Body of pancreas (tissue), 4 donors: ENCODE measurements at places on chromosomes 12 and 14.

DNA sequence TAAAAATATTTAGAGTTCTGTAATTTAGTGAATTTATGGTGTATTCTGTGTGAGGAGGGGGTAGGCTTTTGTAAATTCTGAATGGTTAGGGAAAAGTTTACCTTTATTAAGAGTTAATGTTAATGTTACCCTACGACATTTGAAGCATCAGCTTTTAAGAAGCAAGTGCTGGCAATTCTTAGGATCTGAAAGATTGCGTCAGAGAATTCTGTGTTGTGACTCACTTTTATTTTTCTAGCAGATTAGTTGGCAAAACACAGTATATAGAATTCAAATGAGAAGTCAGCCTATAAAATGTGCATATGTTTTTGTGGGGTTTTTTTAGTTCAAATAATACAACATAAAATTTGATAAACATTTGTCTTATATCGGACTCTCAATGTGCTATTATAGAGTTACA lies 97.6 kb downstream of the RAD52 start:
- no peak for DNase-seq

DNA sequence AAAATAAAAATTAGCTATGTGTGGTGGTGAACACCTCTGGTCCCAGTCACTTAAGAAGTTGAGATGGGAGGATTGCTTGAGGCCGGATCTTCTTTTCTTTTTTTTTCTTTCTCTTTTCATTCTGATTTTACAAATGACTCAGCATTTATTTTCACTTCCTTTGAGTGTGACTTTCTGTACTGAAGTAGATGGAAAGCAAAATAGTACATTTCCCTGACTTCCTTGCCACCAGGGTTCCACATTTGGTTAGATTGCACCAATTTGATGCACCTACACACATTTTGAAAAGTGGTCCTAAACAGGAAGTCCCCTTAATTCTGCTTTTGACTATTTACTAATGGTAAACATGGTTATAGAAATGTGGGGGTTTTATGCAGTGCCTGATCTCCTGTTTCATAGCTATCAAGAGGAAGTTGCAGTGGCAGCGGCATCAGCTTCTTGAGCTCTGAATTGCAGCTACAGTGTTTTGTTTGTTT lies 13.0 kb upstream of the LEMD3 start:
- no peak for DNase-seq

GRCh38 chr14:91158091-91158790 lies 44.4 kb downstream of the DGLUCY start:
- peak; percentile 85 for DNase-seq

DNA sequence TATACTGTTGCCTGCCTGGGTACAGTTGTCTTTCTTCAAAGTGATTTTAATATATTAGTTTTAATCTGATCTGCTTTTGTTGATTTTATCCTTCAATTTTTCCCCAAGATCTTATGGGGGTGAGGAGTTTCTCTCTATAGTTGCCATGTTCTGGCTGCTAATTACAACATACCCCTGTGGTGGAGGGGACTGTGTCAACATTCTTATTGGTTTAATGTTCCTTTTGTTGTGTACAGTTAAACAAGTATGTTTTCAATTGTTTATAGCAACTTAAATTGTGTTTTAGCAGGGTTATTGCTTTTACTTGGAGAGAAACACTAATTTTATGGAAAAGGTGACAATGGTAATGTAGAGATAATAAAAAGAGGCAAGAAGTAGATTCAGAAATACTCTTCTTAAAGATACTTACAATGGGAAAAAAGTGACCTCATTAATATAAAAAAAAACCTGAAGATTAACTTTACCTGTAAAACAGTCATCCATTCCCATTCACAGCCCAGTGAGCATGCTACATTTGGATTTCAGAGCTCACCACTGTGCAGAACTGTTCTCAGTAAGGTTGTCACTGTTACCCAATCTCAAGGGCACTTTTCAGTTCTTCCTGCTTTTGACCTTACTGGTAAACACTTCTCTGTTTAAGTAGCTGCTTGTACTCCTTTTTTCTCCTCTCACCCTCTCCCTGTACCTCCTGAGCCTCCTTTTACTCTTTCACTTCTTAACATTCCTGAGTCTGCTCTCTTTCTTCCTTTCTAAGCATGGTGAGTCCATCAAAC lies 8.1 kb upstream of the LRRK2 start:
- DNase-seq: no peak

- DNase-seq: no peak
Measured at GRCh38 chr12:1691123-1692007, 495 bp downstream of the ADIPOR2 start.

DNA sequence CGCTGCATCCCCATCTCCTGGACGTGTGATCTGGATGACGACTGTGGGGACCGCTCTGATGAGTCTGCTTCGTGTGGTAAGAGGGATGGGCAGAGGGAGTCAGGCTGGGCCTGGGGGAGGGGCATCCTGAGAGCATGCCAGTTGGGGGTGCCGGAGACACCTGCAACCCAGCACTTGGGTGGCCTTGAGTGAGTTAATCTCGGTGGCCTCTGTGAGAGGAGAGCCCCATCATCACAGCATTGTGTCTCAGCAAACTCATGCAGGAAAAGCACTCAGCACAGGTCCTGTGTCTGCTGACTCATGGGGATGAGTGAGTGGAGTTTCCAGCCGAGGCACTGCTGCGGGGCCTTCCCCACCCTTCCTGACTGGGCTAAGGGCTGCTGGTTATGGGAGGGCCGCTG lies 19.6 kb upstream of the LRP1-AS start:
- DNase-seq: no peak

GRCh38 chr12:25695574-25695973 lies 142.5 kb upstream of the LMNTD1 start:
- DNase-seq: no peak

DNA sequence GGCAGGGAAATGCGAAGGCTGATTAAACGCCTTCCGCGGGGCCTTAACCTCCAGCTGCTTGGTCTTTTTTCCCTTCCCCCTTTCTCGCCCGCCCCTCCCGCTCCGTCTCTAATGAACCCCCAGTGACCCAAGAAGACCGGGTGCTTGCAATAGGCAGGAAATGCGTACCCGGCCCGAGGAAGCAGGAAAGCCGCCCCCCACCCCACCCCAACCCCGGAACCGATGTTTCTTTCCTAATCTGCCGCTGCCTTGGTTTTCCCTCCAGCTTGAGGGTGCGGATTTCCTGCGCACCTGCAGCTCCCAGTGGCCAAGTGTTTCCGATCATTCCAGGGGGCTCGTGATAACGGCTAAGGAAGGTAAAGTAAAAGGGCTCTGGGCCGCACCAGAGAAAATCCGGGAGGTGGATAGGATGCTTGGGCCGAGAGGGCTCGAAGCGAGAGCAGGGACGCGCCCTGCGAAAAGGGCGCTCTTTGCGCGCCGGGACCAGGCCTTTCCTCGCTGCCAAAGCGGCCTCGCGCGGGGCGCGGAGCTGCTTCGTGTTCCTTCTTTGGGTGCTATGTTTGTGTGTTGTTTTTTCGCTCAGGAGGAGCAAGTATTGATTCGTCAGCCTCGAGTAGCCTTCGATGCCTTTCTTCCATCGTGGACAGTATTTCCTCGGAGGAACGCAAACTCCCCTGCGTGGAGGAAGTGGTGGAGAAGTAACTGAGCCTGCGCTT lies 983 bp downstream of the MYF6 start:
- DNase-seq: no peak

GRCh38 chr12:102993537-102993936 lies 36.1 kb downstream of the ASCL1 start:
- DNase-seq: no peak

DNA sequence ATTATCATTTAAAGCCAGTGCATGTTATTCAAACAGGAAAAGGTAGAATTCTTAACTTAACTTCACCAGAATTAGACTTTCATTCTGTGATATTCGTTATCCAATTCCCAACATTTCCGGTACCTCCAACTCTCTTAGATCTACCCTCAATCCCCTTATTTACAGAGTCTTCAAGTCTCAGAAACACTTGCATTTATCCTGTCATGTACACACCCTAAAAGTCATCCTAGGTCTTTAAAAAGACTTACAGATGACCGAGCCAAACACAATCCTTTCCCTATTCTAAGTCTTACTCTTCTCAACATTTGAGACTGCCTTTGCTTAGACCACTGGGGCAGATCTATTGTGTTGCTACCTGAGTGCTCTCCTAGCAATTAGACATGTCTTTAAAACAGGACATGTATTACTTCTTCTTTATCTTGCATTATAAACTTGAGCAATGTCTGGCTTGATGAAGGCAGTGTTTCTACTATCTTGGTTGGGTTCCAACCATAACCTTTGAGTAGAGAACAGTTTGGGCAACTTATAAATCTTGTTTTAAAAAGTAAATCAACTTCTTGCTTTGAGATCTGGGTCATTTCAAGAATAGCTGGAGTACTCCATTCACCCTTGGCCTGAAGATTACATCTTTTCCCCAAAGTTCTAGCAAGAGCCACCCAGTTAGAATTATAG lies 140.6 kb upstream of the PLEKHG7 start:
- no peak for DNase-seq

DNA sequence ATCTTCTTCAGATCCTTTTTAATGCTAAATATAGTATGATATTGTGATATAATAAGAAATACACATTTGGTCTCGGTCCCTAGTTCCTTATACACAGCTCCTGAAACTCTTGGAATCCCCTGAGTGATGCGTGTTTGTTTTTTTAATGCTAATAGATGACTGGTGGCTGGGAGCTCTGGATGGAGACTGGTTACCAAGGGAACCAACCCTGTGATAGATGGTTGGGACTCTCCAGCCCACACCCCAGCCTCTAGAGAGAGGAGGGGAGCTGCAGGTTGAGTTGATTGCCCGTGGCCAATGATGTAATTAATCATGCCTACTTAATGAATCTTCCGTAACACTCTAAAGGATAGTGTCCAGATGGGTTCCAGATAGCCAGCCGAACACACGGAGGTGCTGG lies 140.6 kb downstream of the FBXL14 start:
- no peak for DNase-seq

GRCh38 chr14:78863143-78863542 lies 693.0 kb downstream of the NRXN3 start:
- DNase-seq: peak; percentile 11

DNA sequence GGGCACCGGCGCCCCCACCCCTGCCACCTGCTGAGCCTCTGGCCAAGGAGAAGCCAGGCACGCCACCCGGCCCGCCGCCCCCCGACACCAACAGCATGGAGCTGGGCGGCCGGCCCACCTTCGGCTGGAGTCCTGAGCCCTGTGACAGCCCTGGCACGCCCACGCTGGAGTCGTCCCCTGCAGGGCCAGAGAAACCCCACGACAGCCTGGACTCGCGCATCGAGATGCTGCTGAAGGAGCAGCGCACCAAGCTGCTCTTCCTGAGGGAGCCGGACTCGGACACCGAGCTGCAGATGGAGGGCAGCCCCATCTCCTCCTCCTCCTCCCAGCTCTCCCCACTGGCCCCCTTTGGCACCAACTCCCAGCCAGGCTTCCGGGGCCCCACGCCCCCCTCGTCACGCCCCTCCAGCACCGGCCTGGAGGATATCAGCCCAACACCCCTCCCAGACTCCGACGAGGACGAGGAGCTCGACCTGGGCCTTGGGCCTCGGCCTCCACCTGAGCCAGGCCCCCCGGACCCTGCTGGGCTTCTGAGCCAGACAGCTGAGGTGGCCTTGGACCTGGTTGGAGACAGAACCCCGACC lies 6.5 kb downstream of the SETD1B start:
- DNase-seq: no peak

- DNase-seq: no peak
Measured at GRCh38 chr14:90116444-90116843, 54.6 kb downstream of the KCNK13 start.

GRCh38 chr14:35406506-35407305 lies 2.2 kb upstream of the NFKBIA start:
- DNase-seq: peak; percentile 47

- no peak for DNase-seq
Measured at GRCh38 chr14:80784820-80785219, 156.7 kb downstream of the CEP128 start.

DNA sequence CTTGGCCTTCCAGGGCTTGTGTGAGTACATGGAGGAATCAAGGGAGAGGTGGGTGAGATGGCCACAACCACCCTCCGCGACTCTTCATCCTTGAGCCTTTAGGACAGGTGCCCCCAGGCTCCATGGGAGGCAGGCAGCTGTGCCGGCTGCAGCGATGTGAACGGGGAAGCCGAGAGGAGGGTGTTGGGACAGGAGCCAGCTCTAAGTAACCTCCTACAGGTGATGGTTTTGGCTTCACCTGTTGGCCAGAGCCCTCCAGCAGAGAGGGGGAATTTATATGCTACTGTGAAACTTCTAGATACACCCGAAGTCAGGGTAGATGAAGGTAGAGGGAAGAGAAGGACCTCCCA lies 132.2 kb upstream of the HIF1A start:
- DNase-seq: peak; percentile 63

GRCh38 chr14:77808250-77808649 lies 8.3 kb downstream of the ADCK1 start:
- DNase-seq: no peak

DNA sequence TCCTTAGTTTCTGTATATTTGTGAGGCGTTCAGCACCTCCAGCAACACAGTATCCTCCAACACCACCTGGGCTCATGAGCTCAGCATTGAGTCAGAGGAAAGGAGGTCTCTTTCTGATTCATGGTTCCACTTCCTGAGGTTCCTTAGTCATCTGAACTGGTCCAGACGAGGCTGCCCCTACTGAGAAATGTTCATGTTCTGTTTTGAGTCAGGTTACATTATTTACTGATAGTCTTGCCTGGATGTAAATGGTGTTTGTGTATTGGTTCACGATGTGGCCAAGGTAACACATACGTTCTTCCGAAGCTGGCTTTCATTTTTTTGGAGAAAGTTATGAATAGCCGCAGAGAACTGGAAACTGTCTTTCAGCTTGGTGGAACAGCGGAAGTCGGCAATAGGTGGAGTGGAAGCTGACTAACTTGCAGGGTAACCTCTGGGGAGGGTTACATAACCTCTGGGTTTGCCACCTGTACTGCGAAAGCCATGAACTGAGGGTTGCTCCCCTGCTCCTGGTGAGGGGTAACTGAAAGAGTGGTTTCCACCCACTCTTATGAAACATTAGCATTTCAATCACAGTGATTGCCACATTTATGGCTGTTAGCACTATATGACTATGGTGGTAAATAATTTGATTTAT lies 42.2 kb upstream of the MANSC4 start:
- no peak for DNase-seq

DNA sequence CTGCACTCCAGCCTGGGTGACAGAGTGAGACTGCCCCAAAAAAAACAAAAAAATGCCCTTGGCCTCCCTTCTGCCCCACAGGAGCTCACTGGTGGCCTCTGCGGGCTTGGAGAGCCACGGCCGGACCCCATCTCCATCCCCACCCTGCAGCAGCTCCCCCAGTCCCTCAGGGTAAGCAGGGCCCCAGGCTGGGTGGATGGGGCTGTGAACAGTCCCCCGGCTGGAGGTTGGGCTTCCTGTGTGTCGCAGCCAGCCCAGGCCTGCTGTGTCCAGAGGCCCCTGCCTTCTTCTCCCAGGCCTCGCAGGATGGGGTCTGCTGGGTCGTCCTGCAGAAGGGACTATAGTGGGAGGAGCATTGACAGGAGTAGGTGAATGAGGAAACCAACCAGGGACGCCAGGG lies 15.4 kb upstream of the PUS1 start:
- no peak for DNase-seq
